HAP-1 (cell line): ENCODE measurements at places on chromosomes 2 and 18.
A peak's percentile ranks its signal among the peaks of the same experiment; 100 is the strongest.

DNA sequence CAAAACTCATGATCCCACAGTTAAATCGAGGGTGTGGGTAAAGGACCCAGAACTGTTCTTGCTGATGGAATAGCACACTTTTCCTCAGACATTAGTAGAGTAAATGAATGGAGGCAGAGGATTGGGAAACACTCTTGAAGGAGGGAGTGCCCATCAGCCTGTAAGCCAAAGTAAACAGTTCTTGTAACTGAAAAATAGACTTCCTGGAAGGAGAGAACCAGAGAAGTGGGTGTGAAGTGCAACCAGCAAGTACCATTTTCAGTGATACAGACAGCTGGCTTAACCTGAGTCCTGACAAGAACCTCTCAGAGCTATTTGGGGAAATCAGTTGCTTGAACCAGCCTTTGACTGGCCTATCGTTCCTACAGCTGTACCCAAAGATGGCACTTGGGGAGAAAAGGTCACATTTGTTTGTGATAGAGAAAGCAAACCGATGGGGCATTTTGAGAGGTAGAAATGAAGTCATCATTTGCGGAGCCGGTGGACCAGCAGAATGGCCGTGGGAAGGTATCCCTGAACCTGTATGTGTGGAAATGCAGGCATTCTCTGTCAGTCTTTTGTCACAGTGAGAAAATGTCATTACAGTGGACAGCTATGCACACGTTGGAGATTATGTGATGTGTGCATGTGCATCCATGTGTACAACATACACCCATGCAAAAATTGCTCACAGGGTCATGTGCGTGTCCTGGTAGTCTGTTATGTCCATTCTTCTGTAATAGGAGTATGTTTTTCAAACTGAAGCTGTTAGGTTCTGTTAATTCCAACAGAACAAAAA, 17.8 kb downstream of the CRIM1 start:
- no peak for DNase-seq

GRCh38 chr2:71476495-71476894, 23.1 kb downstream of the DYSF start:
- no peak for DNase-seq

DNA sequence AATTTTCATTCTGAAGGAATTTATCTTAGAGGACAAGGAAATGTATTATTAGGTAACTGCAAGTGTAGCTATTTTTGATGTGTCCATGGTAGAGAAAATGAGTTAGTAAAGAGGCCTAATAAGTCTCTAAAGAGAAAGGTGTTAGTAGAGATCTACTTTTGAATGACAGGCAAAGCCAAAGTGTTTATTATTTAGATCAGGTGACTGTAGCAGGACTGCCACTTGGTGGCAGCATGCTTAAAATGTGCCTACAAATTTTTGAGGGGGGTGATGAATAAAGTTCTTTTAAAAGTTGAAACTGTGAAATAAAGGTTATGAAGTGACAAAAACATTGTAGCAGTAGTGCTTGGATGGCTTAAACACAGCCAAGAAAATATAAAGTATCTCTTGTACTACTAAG, 421.5 kb upstream of the MEIS1 start:
- no peak for DNase-seq

- no peak for DNase-seq
Measured at GRCh38 chr2:215107216-215108056, 31.0 kb downstream of the ABCA12 start.

GRCh38 chr2:134152045-134153010, 101.5 kb upstream of the MGAT5 start:
- no peak for DNase-seq

GRCh38 chr2:173898996-173899395, 66.2 kb downstream of the SP3 start:
- DNase-seq = no peak

- DNase-seq = no peak
Measured at GRCh38 chr2:43486603-43487002, 109.2 kb downstream of the THADA start.

GRCh38 chr2:169225233-169225750, 137.0 kb downstream of the LRP2 start:
- DNase-seq = no peak

DNA sequence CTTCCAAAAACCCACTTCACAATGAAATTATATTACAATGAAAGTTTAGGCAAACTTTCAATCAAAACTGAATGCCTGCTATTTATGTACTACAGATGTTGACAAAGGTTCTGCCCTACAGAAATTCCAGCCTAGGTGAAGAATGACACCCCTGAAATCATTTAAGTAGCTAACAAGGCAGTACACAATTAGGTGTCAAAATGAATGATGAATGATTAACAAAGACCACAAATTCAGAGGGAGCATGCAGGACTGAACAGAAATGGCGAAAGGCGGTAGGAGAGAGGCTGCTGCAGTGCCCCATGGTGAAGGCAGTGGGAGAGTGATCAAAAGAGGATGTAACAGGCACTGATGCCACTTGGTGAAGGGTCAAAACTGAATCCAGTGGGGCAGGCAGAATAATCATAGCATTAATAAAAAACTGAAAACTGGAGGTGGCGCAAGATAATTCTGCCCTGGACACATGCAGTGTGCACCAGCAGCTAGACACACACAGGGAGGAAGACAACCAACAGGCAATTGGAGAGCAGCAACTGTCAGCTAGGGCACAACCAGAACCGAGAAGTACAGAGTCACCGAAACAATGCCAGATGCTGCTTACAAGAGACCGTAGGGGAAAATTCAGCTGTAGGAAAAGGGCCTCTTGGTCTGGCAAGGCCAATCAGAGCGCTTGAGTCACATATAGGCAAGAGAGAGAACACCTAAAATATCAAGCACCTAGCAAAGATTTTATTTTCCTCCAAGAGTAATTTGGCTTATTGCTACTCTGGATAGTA, 4.5 kb downstream of the TMEM131 start:
- DNase-seq = no peak

DNA sequence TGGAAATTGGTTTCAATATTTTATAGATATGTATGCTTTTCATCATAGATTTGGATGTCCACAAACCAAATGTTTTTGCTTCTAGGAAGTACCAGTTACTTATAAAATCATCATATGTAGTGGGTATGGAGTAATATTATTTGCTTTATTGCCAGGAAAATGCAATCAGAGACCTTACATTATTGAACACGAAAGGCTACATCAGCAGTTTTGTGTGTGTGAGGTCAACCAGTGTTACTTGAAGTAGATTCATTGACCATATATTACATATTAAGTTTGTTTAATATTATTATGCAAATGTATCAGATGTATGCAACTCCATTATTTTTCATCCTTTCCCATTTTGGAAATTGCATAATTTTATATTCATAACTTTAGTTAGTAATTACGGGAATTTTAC, 219.1 kb upstream of the MMADHC start:
- DNase-seq = no peak

DNA sequence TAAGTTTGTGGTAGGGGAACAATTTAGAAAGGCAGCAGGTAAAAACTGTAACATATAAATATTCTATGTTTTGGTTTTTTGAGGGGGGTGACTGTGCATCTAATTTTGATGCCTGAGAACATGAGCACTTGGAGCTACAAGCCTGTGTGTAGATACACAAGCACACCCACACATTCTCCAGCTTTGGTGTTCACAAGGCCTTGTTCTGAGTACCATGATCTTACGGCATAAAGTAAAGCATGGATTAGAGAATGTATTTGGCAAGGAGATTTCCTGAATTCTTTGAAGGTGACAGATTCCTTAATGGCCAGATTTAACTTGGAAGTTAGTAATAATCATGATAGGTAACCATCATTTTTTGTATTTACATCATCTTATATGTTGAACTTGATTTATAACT, 42.7 kb downstream of the MAP3K20 start:
- DNase-seq = no peak

- DNase-seq = peak; percentile 18
Measured at GRCh38 chr18:37385846-37386778, 179.5 kb downstream of the CELF4 start.

DNA sequence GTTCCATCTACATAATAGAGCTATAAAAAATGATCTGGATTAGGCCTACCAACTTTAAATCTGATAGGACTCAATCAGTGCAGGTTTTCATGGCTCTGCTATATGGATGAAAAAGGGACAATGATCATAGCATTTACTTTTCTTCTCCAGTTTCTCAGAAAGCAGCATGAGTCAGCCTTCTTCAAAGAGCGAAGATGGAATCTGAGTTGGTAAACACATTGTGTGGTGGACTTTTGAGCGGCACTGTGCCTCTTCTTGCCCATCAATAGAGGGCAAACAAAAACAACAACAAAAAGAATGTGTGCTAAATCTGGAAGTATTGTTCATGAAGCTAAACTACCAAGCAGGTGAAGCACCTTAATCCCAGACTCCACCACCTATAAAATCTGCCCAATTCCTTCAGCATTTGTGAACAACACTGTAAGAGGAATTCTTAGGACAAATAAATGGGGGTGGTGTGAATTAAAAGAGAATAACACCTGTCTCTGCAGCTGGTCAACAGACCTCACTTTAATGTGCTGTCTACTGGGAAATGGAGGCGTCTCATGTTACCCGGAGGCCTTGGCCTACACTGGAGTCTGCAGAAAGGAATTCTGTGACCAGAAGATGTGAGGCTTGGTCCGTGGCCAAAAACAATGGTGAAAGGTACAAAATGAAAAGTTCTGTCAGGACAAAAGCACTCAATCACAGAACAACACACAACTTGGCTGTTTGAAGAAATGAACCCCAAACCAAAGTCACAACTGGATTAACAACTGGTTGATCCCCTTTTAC, 609.0 kb downstream of the IRS1 start:
- DNase-seq = no peak

DNA sequence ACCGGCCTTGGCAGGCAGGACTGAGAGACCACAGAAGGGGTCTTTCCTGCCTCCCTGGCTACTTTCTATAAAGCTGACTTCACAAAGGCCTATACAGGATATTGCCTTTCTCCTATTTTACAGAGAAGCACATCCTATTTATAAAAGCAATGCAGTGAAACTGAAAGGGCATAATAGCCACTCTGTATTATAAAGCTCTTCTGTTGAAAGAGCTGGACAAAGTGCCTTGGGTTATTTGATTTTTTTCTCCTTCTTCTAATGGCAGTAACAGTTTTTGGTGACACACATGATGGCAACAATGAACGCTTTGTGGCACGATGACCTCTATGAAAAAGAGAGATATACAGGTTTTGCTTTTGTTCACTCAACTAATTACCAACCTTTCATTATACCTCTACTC, 281.1 kb downstream of the ZNF516 start:
- no peak for DNase-seq

GRCh38 chr2:159933040-159933726, 129.2 kb downstream of the PLA2R1 start:
- no peak for DNase-seq

DNA sequence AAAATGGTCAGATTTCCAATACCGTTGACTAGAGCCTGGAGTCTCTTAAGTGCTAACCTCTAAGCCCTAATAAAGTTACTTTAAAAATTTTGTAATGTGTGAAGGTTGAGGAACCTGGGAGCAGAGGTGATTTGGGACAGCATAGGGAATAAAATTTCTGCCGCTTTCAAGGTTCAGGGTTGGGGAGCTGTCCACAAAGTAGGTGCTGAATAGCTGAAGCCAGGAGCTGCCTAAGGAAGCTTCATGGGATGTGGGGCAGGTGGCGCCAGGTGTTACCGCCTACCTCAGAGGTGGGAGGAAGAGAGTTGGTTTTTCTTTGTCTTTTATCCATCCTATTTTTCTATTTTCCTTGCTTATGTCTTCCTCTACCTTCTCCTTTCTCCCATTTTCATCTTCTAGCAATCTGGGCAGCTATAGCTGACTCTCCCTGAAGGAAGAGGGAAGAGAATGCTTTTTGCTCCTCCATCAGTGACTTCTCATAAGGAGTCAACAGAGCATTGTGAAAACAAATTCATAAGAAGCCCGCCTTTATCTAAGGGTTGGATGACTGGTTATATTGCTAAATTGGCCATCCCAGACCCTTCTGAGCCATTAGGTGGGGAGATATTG, 178.7 kb downstream of the CLIP4 start:
- peak; percentile 66 for DNase-seq

DNA sequence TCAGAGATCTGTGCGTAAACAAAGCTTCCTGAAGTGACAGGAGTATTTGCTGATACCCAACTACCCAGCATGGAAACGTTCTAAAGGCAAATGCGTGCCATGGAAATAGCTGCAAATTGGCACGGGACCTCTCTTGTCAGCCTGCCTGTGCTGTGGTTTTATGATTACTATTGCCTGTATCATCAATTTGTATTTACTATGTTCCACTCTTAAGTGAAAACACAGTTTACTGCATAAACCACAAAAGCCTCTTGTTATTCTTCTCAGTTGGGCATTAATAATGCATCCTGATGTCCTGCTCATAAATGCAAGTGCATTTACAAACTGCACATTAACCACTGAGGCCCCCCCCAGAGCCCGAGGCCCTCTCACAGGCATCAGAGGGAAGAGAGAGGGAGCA, 196.6 kb upstream of the SLC35G4 start:
- DNase-seq = no peak

DNA sequence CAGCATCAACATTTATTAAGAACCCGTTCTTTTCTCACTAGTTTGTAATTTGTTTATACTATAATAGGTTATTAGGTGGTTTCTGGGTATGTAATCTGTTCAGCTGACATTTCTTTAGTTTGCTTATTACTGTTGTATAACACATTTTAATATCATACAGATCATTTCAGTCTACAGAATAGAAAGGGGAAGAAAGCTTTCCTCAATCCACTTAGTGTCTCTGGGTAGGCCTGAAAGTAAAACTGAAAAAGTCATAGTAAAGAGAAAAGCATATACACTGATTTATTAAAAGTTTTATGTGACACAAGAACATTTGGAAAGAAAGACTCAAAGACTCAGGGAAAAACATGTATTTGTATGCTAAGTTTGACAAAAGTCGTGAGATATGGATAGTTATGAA, 16.8 kb upstream of the KCNJ3 start:
- no peak for DNase-seq

DNA sequence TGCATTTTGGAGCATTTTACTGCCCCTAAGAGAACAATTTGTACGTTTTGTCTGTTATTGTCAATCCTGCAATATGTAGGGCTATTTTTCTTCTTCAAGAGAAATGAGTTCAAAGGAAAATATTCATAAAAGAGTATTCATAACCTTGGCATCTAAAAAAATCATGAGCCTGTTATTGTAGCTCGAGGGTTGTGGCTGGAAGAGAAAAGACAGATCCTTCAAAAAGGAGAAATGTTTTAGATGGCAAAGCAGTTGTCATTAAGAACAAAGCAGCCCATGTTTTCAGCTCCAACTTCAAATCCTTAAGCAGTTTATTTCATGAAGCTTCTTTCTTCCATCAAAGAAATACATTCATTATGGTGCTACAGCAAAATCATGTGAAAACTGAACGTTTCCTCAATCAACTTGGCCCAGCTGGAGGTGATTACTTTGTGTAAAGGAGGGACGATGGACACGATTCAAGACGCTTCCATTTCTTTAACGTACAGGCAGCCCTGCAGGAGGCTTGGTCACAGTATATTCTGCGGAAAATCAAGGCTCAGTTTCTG, 31.4 kb downstream of the QPCT start:
- DNase-seq = no peak

GRCh38 chr2:3065928-3066327, 311.7 kb downstream of the EIPR1 start:
- no peak for DNase-seq

- DNase-seq = no peak
Measured at GRCh38 chr2:82234283-82234874, 1929.8 kb upstream of the LRRTM1 start.

- no peak for DNase-seq
Measured at GRCh38 chr2:119647440-119648169, 31.4 kb upstream of the TMEM177 start.

GRCh38 chr2:172305066-172305465, 122.3 kb upstream of the ITGA6 start:
- no peak for DNase-seq

GRCh38 chr18:7786569-7786968, 219.5 kb downstream of the PTPRM start:
- no peak for DNase-seq
